ENCODE measurements at places on chromosomes 5 and 9.
A peak's percentile ranks its signal among the peaks of the same experiment; 100 is the strongest.

DNA sequence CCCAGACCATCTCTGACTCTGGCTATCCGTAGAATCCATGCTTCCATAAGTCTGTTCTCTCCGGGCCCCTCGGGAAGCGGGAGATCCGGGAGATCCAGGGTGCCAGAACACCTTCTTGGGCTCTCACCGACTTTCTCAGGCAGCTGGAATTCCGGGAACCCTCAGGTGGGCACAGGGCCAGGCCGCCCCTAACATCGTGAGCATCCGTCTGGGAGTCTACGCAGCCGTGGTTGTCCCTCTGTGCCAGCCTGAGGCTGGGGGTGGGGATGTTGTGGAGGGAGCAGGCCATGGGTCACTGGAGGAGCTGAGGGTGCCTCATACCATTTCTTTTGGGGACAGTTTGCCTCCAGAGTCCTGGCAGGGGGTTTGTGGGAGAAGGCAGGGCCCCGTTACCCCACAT lies 92.3 kb upstream of the COL5A1 start:
- DNase-seq: no peak

DNA sequence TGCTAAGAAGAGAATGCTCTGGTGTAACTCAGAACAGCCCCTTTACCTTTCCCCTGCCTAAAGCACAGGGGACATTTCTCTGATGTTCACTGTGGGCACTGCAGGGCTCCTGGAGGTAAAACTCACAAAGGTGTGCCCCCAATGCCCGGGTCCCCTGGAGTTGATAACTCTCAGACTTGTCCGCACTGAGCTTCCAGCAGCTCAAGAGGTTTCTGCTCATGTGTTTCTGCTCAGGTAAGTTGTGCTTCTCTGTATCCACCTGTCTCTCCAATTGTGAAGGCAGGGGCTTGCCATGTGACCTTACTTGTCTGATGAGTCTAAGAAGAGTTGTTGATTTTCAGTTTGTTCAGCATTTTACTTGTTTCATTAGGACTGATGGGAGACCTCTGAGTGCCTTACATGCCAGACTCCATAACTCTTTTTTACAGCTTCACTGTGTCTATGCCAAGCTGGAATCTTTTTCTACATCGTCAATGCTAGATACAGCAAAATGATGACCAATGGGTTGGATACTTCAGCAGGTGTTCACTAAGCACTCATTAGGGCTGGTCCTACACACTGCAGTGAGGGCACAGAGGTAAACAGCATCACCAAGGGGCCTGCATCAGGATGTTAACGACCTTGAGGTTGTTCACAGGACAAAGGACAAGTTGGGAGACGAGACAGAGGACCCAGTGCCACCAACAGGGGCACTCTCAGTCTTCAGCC lies 56.4 kb downstream of the MRPL36 start:
- no peak for DNase-seq

DNA sequence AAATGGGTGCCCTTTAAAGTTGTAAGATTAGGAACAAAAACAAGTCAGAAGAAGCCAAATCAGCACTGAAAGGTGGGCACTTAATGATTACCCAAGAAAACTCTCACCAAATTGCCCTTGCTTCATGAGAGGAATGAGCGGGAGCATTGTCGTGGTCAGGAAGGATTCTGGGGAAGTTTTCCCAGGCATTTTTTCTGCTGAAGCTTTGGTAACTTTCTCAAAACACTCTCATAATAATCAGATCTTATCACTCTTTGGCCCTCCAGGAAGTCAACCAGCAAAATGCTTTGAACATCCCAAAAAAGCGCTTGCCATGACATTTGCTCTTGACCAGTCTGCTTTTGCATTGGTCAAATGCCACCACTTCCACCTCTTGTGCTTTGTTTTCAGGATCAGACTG lies 10.4 kb upstream of the PCDHGC3 start:
- DNase-seq: no peak

GRCh38 chr9:91814201-91814600 lies 135.8 kb downstream of the ROR2 start:
- DNase-seq: no peak

- DNase-seq: no peak
Observed at GRCh38 chr5:151253605-151253950, 593 bp downstream of the GM2A start.

- DNase-seq: no peak
Observed at GRCh38 chr5:54860321-54860720, 125.1 kb downstream of the ESM1 start.

DNA sequence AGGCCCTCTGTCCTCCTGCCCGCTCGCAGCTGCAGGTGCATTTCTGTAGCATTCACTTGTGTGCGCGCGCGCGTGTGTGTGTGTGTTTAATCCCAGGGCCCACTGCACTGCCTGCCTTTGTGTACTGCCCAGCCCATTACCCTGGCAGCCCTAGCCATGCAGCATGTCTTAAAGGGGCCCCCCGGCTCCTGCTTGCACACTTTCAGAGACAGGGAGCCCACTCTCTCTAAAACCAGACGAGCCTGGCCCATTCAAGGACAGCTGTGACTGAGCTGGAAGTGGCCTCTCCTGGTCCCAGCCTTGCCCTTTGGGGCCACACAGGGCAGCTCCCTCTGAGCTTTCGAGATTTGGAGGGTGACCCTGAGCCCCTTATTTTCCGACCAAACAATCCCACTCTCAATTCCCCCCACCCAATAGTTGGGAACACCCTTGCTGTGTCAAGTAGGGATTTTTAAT lies 98.9 kb downstream of the DAB2IP start:
- DNase-seq: no peak

- DNase-seq: no peak
Observed at GRCh38 chr5:75049456-75050351, 2.7 kb downstream of the GCNT4 start.

DNA sequence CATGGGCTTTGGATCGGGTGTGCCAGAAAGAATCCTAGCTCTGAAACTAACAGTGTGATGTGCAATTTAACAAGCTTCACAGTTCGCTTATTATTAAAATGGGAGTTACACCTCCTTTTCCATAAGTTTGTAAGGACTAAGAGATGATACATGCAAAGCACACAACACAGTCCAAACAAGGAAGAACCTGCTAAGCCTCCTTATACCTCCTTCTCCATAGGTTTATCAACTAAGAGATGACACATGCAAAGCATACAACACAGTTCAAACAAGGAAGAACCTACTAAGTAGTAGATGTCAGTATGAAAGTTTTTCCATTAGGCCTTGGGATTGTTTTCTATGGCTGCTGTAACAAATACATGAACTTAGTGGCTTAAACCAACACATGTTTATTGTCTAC lies 215.9 kb downstream of the DCP2 start:
- DNase-seq: no peak

DNA sequence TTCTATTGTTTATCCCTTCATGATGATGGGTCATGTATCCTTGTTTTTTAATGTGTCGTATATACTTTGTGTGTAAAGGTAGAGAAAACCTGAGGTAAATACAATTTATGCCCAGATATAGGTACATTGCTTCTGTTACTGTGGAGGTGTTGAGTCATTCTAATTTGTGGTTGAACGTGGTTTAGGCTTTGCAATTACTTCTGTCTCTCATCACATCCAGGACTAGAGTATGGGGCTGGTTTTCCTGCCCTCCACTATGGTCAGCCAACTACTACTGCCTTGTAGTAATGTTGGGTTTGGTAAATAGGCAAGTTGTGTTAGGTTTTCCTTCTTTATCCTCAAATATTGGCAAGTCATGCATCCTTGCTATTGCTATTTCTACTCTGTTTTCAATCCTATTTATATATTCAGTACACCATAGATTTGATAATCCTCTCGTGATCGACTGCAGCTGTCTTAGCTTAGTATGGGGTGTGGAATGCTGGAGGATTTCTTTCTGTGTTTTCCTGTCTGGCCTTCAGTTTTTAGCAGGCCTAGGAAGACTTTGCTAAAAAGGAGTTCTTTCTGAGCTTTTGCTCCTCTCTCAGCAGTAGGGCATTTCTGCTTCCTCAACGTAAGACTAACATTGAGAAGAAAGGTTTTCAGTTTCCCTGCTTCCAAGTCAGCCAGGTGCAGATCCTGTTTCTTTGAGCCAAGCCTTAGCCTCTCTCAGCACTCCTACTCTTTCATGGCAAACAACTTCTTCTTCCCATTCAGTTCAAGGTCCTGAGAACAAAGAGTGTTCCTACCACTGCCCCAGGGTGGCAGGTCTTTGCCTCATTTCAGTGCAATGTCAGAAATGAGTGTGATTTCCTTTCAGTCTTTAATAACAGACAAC lies 844.4 kb upstream of the CDH18 start:
- DNase-seq: no peak

- DNase-seq: no peak
Observed at GRCh38 chr9:89457376-89457855, 40.5 kb downstream of the SEMA4D start.

GRCh38 chr5:166962461-166962860 lies 1329.0 kb upstream of the WWC1 start:
- no peak for DNase-seq

DNA sequence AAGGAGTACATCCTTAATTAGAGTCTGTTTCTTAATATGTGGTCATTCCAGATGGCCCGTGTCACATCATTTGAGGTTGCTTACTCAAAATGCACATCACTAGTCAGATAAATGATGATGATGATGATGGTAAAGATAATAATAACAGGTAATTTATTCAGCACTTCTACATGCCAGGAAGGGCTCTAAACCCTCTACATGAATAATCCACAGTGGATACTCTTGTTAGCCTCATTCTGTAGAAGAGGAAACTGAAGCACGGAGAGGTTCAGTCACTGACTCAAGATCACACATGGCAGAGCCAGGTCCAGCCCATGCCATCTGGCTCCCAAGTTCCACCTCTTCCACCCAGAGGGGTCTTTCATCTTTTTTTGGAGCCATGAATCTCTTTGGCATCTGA lies 11.7 kb downstream of the SH3PXD2B start:
- no peak for DNase-seq

- DNase-seq: peak; percentile 95
Observed at GRCh38 chr5:38660194-38660668, 103.8 kb upstream of the LIFR start.

DNA sequence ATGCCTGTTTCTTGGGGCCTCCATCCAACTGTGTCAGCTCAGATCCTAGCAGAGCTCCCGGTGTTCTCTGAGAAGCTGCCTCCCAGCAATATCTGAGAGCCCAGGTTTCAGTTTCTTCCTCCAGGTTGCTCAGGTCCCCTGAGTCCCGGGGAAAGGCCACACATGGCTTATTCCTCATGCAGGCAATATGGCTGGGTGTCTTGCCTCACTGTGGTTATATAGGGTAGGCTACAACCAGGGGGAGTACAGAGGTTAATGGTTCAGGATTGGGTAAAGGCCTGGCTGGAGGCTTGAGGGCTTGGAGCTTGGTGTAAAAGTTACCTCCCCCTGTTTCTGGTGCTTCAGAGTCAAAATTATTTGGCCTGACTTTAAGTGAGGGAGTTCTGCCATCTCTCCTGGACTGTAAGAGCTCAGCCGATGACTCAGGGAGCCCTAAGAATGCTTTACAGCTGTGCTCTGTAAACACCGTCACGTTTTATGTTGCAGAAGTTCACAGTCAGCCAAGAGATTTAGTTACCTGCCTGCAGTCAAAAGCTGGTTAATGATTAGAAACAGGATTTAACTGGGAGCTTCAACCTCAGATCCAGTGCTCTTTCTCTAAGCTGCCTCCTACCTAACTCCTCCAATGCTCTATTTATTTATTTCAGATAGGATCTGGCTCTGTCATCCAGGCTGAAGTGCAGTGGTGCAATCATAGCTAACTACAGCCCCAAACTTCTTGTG lies 24.3 kb upstream of the UBAP2 start:
- DNase-seq: no peak

DNA sequence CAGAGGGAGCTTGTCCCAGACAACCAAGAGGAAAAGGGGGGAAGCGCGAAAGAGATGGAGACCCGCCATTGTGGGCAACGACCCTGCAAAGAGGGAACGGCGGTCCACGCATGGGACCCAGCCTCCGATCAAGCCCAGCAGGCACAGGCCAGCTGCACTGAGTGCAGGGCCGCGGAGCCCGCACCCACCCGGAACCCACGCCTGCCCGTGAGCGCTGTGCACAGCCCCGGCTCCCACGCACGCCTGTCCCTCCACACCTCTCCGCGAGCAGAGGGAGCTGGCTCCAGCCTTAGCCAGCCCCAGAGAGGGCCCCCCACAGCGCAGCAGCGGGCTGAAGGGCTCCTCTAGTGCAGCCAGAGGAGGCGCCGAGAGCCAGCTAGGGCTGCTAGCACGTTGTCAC lies 416.5 kb downstream of the DMRTA1 start:
- no peak for DNase-seq

DNA sequence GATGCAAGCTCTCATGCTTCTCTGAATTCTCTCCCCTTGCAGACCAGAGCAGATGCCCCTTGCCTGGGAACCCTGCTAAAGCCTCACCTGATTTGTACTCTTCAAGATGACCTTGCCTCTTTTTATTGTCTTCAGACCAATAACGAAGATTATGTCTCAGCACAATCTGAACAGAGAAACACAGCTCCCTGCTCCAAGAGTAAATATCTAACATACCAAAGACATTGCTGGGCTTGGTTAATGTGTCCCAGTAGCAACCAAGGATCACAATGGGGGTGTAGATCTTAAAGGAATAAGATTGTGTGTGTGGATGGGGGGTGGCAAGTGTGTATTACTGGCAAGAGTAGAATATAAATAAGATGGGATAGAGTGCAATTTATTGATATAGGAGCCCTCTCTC lies 67.6 kb upstream of the LHFPL2 start:
- DNase-seq: no peak

- DNase-seq: no peak
Observed at GRCh38 chr5:36442796-36443195, 141.1 kb upstream of the RANBP3L start.

GRCh38 chr5:94711785-94712184 lies 93.3 kb downstream of the SLF1 start:
- DNase-seq: no peak

GRCh38 chr5:82885627-82886389 lies 191.4 kb downstream of the TMEM167A start:
- no peak for DNase-seq

GRCh38 chr9:116003397-116003796 lies 150.2 kb upstream of the PAPPA start:
- DNase-seq: no peak

DNA sequence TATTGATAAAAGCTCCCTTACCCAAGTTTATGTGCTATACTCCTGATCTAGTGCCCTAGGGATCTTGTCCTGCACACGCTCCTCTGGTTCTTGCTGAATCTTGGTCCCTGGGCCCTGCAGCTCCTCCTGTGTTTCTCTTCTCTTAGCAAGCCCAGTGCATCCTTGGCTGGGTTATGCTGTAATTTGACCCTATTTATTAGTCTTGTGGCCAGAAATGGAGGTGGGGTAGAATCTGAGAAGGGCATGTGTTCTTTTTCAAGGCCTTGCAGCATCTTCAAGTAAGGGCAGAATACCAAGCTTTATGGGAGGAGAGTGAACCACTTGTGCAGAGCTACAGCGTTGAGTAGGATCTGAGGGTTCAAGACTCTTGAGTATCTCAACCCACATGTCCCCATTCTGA lies 366.8 kb downstream of the FAM170A start:
- DNase-seq: no peak
